ENCODE measurements at places on chromosomes 7 and 10.

DNA sequence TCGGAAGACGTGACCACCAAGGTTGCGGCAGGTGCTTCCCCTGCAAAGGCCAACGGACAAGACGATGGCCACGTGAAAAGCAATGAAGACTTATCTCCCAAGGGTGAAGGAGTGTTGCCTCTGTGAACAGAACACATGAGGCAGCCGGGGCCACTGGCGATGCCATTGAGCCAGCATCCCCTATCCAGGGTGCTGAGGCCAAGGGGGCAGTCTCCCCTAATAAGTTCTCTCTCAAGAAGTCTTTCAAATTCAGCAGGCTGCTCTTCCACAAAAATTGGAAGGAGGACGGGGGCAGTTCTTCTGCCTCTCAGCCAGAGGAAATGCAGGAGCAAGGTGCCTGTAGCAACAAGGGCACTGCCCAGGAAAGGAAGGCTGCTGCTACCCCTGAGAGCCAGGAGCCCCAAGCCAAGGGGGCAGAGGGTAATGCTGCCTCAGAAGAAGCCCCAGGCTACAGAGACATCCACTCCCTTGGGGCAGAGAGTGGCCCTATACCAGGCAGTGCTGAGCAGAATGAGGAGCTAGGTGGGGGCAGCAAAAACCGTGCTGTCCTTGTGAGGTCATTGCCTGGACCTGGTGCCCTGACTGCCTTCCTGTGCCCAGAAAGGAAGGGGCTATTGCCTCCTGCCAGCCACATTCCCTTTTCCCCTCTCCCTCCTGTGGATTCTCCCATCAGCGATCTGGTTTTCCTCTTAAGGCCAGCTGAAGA lies 17.3 kb downstream of the NT5C2 start:
- no peak for DNase-seq

DNA sequence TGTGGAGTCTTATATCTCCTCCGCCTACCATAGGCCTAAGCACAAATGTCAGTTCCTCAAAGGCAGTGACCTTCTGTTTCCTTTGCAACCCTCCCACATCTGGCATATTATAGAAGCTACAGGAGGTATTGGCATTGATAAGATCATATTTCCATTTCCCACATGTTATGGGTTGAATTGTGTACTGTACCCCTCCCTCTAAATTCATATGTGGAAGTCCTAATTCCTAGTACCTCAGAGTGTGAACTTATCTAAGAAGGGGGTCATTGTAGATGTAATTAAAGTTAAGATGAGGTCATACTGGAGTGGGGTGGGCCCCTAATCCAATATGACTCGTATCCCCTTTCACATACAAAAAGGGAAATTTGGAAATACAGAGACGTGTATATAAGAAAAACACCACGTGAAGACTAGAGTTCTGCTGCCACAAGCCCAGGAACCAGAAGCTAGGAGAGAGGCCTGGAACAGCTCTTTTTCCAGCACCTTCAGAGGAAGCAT lies 6.1 kb upstream of the LAMB4 start:
- no peak for DNase-seq

DNA sequence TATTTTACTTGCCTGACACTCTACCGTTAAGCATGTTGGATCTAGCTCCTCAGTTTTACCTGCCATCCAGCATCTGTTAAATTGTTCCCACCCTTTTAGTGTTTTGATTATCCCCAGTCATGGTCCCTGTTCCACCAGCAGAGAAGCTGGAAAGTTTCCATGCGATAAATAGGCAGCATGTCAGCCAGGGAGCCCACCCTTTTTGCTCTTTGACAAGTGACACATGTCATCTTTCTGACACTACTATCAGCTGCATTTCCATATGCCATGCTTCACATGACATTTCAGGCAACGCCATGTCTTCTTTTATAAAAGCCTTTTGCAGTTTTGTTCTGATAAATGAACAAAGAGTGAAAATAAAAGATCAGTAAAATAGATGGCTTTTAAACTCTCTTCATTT lies 310.8 kb downstream of the MAGI2 start:
- no peak for DNase-seq

DNA sequence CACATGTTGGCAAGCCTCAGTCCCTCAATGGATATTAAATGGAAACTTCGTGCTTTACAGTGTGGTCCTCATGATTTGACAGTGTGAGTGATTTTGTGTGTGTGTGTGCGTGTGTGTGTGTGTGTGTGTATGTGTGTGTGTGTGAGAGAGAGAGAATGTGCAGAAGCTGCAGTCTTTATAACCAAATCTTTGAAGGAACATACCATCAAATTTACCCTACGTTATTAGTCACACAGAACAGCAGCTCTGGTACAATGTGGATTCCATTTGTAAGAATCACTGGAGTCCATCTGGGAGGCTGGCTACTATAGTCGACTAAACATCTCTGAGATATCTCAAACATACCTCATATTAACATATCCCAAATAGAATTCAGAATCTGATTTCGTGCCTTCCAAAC lies 928.0 kb upstream of the POT1 start:
- no peak for DNase-seq

- DNase-seq, result no peak
Measured at GRCh38 chr7:85802211-85802610, 615.4 kb upstream of the SEMA3D start.

- DNase-seq, result peak; percentile 64
Measured at GRCh38 chr7:108529341-108529740, 3.4 kb upstream of the PNPLA8 start.

- no peak for DNase-seq
Measured at GRCh38 chr10:92760609-92761008, 70.9 kb downstream of the HHEX start.

DNA sequence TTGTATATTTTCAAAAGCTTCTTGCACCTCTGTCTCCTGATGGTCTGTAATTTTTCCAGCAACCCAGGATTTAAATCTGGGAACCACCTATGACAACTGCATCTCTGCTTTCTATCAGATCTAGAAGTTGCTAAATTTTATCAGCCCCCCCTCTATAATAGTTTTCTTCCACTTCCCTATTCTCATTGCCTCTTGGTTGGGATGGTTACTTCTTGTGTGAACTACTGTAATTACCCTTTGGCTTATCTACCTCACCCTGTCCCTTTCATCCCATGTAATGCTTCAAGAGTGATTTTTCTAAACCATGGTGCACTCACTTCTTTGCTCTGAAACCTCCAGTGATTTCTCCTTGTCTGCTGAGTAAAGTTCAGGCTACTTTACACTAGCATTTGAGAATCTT lies 92.3 kb downstream of the BMPR1A start:
- no peak for DNase-seq

GRCh38 chr7:159046300-159046699 lies 98.4 kb downstream of the VIPR2 start:
- DNase-seq, result no peak

DNA sequence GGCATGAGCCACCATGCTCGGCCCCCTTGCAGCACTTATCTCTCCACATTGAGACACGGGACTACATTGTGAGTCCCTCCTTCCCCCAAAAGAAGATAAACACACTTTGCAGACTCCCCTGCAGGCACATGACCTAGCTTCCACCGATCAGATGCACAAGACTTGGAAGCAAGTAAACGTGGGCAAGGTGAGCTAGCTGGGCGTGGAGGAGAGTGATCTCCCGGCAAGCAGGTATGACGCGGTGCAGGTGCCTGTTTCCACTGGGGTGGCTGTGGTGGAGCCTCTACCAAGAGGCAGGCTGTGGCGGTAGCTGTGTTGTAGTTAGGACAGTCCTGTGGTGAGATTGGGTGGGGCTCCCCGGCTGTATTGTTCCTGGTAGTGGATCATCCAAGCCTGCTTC lies 7.7 kb upstream of the COMTD1 start:
- no peak for DNase-seq

- DNase-seq, result no peak
Measured at GRCh38 chr7:115782696-115783490, 247.7 kb downstream of the TFEC start.

DNA sequence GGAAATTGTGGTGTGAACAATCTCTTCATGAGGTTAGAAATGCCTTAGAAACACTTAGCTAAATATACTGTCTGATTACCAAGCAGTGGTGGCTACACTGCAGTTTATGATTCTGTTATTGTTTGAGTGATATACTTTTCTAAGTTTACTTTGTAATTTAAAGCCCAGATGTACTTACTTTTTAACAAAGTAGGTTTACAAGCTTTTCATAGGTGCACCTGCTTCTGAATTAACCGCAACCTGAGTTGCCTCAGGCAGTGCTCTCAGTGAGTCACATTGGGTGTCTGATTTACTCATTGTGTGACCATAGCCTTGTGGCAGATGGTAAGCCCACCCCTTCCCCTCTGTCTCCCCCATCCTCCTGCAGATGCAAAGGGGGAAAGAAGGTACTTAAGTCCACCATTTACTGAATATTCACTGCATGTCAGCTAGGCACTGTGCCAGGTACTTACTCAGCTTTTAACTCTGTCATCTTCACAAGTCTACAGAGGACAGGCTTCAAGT lies 9.0 kb downstream of the MTURN start:
- DNase-seq, result peak; percentile 60

- DNase-seq, result no peak
Measured at GRCh38 chr7:35982600-35982999, 170.5 kb upstream of the EEPD1 start.

DNA sequence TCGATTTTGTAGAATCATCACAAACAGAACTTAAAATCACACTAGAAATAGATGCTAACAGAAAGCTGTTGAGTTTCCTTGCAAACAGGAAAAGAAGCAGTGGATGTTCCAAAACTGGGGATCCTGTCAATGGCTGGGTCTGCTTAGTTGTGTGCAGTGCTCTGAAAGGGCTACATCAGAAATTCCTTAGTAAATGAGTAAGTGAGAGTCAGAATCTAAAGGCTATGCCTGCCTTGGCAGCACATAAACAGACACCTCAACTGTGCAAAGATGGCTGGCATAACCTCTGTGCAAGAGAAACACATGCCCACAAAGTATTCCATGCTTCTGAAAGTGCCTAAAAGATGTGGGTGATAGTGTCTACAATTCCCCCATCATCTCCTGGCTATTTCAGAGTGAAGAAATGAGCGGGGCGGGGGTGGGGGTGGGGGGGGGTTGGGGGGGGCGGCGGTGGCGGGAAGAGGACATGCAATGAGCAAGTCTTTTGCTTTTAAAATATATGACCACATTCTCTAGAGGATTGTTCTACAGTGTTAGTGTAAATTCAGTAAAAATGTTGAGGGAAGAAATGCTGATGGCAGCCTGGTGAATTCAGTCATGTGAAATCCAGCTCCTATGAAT lies 138.1 kb upstream of the LAMB4 start:
- DNase-seq, result no peak

DNA sequence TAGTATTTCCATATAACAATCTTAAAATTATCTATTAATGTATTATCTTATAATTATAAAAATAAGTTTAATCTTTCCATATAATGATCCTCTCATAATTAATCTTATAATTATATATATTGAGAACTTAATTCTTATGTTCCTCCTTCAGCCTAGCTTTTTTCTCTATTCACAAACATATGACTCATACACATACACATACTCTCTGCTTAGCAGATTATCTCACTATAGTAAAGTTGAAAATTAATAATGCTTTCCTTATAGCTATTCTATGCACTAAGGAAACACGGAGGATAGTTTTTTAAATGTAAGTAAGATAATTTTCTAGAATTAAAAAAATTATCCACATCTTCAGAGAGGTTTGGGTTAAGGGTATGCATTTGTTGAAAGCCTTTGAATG lies 47.7 kb upstream of the ITGB8 start:
- no peak for DNase-seq

DNA sequence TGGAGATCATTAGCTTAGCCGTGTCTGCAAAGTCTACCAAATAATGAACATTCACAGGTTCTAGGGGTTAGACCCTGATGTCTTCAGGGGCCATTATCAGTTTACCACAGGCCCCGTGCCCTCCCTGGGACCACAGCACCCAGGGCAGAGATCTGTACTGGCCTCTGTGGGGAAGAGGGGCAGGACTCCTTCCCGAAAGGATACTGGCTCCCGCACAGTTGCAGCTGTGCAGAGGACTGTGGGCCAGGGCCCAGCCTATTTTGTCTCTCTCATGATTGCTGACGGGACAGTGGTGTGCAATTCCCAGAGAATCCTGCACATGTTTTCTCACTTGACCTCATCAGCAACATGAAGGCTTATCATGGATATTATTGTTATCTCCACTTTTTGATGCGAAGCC lies 243.9 kb downstream of the GLRX3 start:
- no peak for DNase-seq

DNA sequence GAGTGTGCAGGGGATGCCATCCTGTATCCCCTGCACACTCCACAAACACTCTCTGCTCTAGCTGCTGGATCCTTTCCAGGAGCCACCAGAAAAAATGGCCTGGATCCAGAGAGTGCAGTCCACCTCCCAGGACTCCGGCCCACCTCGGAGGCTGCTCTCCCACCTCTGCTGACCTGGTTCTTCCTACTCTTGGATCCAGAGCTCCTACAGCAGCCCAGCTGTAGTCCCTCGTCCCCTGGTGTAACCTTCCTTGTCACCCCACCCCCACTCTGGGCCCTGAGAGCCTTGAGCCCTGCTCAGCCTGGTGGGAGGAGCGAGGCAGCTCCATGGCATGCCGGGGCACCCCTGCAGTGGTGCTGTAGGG lies 54.4 kb downstream of the GOLGA7B start:
- no peak for DNase-seq

DNA sequence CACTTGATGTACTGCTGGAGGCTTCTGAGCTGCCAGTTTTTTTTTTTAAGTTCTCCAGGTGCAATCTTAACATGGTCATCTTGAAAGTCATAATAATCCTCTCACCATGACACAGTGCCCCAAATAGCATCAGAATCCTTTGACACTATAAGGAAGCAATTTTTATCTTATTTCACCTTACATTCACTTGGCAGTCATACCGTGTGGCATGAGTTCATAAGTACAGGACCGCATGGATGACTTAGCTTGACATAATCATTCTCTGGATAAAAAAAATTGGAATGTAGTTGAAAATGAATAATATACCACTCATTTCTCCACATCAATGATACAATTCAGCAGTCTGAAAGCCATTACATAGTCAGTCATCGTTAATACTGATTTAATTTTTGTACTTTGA lies 25.6 kb upstream of the TMEM196 start:
- no peak for DNase-seq

- no peak for DNase-seq
Measured at GRCh38 chr10:51638737-51639136, 60.7 kb downstream of the CSTF2T start.

DNA sequence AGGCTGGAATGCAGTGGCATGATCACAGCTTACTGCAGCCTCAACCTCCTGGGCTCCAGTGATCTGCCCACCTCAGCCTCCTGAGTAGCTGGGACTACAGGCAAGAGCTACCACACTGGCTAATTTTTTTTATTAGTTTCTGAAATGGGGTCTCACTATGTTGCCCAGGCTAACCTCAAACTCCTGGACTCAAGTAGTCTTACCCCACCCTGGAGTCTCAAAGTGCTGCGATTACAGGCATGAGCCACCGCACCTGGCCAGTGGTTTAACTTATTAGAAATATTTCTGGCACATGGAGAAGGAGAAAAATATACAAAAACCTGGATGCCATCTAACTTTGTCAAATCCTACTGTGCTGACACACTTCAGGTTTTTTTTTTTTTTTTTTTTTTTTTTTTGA lies 15.2 kb downstream of the ZNF786 start:
- DNase-seq, result no peak

GRCh38 chr10:14510346-14510745 lies 179.6 kb upstream of the FRMD4A start:
- DNase-seq, result no peak

Measured in HAP-1 (cell line).